ENCODE measurements at places on chromosomes 6 and 20.

GRCh38 chr20:3730803-3731672 lies 1.4 kb upstream of the HSPA12B start:
- DNase-seq = no peak

DNA sequence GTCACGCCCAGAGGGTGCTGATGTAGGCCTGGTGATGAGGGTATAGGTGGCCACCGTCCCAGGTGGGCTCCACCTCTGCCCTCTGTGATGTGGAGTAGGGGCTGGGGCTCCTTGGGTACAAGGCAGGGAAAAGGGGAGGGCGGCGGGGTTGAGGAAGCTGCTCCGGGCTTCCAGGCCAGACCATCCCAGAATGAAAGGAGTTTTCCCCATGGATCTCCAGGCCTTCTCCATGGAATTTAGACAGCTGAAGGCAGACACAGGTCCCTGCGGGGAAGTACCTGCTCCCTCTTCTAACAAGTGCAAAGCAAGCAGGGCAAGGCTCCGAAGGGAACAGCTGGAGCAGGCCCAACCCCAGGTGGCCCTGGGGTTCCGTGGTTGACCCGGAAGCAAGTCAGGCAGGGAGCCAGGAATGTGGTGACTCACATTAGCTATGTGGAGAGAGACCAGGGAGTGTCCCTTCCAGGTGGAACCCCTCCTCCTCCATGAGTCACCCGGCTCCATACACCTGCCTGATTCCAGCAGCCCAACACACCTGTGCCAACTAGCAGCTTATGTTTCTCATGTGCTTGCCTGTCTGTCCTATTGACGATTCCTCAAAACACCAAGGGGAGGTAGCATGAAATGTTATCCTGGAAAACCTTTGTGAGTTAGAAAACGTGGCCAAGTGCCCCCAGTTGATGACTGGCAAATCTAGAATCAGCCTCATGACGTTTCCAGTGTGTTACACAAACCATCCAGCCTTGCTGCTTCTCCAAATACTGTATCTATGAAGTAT lies 59.7 kb upstream of the SNX9 start:
- peak; percentile 25 for DNase-seq

DNA sequence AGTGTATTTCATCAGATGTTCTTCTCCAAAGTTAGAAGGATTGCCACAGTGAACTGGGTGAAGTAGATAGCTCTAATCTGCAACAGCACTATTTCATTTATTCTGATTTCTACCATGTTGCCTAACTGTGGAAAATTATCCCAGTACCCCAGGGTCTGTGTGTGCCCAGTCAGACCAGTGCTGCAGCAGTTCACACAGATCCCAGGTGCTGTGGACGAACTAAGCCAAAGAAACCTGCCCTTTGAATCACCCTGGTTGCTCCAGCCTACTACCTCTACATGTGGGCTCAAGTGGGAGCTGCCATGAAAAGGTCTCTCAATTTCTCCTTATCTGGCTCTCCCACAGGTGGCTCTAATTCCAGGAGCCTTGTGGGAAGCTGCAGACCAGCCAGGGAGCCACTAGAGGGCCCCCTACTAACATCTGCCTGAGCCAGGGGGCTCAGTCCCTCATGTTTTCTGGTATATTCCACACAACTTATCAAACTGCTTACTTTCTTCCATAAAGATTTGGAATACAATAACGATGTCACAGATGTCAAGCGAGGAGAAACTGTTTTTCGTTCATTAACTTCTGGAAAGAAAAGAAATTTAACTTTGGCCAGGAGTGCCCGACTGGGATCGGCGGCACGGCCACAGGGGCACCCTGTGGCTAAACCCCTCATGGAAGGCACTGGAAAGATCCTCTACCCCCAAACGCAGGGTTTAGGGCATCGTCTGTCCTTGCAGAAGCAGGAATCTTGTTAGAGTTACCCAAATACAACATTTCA lies 31.6 kb upstream of the LY86 start:
- peak; percentile 44 for DNase-seq

- no peak for DNase-seq
Observed at GRCh38 chr20:2234598-2235191, 61.1 kb upstream of the TGM3 start.

- no peak for DNase-seq
Observed at GRCh38 chr6:6008089-6008647, 1.4 kb upstream of the NRN1 start.

DNA sequence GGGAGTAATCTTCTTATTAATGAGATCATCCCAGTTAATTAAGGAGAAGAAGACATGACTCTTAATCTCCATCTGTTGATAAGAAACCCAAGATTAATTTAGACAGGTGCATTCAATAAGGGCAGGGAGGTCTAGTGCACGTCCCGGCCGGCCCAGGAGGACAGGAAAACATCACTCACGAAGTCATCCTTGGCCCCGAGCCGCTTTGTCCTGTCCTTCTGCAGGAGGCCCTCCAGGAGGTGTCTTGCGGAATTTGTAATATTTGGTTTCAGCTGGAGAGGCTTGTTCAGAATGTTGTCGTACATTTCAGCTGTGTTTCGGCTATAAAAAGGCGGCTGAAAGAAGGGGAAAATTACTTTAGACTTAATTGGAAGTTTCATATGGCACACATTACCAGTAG lies 118.4 kb upstream of the SLC2A12 start:
- no peak for DNase-seq

- DNase-seq = no peak
Observed at GRCh38 chr20:43937591-43937990, 22.9 kb downstream of the TOX2 start.

- no peak for DNase-seq
Observed at GRCh38 chr6:129175066-129175465, 292.1 kb downstream of the LAMA2 start.

GRCh38 chr6:159493898-159494585 lies 199.0 kb downstream of the SOD2 start:
- DNase-seq = no peak

DNA sequence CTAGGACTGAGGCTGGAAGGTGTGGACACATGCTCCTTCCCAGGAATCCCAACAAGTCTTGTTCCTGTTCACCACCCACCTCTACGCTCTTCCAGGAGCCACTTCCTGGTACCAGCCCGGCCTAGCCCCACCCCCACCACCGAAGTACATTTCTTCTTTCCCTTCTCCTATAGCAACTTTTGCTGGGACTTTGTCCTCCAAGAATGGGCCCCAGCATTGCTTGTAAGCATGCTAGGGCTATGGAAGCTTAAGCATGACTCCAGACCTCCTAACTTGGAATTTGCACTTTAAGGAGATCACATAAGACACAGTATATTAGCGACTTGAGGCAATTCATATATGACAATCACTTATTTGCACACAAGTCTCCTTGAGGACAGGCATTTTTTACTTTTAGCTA lies 462.0 kb upstream of the ARID1B start:
- DNase-seq = no peak

GRCh38 chr20:59994697-59995122 lies 36.5 kb downstream of the CDH26 start:
- DNase-seq = no peak

GRCh38 chr6:149373511-149373910 lies 26.6 kb upstream of the SUMO4 start:
- DNase-seq = no peak

- no peak for DNase-seq
Observed at GRCh38 chr20:420721-421574, 12.8 kb downstream of the RBCK1 start.

GRCh38 chr6:109999740-110000139 lies 21.6 kb downstream of the GPR6 start:
- DNase-seq = no peak

- no peak for DNase-seq
Observed at GRCh38 chr20:24211972-24212371, 223.4 kb upstream of the GGTLC1 start.

DNA sequence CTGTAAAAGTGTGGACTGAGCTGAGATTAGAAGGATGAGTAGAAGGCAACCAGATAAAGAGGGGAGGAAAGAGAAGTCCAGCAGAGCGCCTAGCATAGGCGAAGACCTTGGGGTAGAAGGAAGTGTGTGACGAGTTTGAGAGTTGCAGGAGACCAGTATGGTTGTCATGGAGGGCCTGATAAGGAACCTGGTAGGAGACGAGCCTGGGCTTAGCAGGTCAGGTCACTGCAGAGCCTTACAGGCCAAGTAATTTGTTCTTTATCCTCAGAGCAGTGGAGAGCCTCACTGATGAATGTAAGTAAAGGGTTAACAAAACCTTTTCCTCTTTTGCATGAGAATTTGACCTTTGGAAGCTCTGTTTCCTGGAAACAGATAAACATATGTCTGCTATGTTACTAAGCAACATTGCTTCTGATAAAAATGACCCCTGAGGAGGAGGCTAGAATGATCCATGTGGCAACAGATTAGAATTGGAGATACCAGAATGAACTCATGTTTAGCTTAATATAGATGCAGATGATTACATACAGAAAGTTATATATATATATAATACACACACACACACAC lies 2.9 kb upstream of the TMEM74B start:
- DNase-seq = no peak

- DNase-seq = peak; percentile 56
Observed at GRCh38 chr6:52394251-52394666, 25.9 kb upstream of the EFHC1 start.

- DNase-seq = peak; percentile 86
Observed at GRCh38 chr6:3023663-3024483, 24.2 kb downstream of the NQO2 start.

DNA sequence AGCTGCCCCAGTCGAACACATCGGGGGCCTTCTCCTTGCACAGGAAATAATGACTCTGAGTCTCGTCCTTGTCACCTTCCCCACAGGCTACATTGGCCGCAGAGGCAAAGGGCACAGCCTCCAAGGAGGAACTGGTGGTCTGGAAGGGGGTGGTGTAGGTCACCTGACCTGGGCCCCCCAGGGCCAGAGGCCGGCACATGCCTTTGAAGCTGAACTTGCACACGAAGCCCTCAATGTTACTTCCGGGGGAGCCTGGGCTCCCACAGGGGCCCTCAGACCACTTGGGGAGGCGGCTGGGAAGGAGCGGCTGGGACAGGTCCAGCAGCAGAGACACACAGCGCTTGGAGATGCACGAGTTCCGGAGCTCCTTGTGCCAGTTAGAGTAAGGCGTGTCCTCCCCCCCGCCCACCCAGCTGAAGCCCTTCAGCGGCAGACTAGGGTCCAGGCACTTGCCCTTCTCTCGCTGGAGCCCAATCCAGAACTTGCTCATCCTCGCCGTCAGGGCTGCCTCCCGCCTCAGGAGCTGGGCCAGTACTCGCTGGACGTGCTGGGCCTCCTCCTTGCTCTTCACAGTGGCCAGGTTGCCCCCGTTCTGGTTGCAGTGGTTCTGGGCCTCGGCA lies 578 bp downstream of the CD93 start:
- no peak for DNase-seq

DNA sequence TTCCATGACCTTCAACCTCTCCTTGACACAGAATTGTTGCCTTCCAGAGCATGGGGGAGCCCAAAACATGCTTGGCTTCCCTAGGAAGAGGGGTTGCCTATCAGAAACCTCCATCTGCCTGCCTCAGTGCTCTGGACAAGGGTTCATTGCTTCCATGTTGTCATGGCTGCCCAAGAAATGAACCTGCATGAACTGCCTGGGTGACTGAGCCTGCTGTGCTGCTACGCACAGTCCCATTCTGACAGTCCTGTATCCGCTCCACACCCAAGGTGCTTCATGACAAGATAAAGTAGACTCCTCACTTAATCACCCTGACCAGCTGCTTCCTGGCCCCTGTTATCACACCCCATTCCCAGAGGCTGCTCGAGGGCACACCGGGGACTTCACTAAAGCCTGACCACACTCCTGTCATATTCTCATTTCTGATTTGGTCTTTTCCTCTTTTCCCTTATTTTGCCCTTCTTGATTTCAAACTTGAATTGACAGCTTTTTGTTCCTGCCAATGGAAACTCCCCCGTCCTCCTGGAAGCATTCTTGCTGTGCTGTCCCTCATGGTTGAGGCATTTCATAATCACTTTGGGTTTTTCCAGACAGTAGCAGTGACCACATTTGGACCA lies 31.9 kb downstream of the GMPR start:
- DNase-seq = no peak

DNA sequence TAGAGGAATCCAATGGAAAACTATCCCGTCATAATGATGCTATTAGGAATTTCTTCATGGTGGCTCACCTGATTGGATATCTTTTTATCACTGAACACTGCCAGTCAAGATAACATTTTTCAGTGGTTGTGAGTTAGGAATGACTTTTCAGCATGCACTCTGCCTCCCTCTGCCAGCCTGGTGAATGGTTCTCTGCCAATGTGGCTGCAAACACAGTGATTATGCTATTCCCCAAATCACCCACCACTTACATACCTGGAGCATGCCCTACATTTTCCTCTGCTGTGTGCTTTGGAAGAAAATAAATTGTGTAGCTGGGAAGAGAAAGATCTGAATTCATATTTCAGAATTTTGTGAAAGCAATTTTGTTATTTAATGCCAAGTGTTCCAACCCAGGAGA lies 102.6 kb upstream of the LAMP5 start:
- no peak for DNase-seq

GRCh38 chr6:118535176-118535844 lies 12.8 kb upstream of the PLN start:
- no peak for DNase-seq

DNA sequence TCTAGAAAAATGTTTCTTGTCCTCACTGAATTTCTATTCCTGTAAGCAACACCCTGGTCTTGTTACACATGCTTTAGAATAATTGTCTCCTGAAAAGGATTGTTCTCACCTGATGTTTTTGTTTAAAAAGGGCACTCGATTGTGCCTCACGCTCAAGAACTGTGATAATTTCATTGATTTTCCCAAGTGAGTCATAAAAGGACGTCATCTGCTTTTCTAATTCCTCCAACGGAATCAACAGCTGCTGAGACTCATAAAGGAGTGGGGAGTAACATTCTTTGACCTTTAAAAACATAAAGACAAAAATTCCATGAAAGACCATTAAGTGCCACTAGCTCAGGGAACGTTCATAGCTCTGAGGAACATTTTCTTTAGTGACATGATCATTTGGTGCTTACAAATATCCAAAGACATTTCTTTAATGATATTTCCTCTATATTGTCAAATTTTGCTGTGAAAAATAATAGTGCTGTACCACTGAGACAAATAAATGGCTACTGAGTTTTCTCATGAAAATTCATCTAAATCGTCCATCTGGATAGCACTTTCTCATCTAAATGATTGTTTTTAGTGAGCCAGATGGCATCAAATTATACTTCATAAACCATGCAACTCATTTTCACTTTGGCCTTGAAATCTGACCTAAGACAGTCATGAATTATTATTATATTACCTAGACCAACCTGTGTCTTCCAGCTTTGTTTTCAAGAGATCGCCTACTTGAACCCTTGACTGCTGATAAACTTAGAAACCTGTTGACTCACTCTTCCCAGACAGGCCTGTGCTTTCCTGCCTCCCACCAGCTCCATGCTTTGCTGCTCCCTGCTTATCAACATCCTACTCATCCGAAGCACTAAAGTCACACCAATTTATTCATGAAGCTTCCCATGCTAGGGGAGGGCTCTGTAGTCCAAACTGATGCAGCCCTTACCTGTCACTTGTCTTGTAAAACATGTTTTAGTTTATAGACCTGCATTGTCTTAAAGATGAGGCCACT lies 178.2 kb downstream of the SYNE1 start:
- no peak for DNase-seq
